ENCODE measurements at places on chromosomes 13 and 19.

GRCh38 chr13:113053376-113053775 is 52.2 kb upstream of the F7 start:
- no peak for DNase-seq

- no peak for DNase-seq
Measured at GRCh38 chr19:53462861-53463260, 4.7 kb upstream of the ZNF813 start.

GRCh38 chr13:43942286-43942685 is 62.6 kb downstream of the LACC1 start:
- no peak for DNase-seq

DNA sequence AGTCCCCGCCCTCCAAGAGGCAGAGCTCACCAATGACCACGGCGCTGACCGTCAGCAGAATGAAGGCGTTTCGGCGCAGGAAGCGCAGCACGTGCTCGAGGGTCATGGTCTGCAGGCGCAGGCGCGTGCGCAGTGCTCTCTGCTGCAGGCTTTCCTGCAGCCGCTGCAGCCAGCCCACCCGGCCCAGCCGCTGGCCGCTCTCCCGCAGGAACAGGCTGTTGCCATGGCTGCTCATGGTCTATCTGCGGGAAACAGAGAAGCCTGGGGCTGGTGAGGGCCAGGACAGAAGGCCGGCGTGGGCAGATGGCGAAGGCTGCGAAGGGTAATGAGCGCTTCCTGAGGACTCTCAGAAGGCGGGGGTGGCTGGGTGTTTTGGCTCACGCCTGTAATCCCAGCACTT is 7.0 kb downstream of the SLC1A6 start:
- no peak for DNase-seq

DNA sequence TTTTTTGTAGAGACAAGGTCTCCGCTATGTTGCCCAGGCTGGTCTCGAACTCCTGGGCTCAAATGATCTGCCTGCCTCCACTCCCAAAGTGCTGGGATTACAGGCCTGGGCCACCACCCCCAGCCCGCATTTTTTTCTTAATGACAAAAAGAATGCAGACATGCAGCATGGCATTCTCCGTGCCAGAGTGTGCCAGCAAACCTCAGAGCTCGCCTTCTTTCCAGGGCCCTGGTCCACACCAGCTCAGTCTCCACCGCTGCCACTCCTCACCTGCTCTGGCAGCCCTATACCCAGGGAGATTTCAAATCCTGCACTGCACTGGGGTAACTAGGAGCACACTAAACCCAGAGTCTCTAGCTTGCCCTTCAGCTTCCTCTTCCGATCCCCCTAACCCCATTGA is 41.7 kb downstream of the ZIC5 start:
- no peak for DNase-seq

DNA sequence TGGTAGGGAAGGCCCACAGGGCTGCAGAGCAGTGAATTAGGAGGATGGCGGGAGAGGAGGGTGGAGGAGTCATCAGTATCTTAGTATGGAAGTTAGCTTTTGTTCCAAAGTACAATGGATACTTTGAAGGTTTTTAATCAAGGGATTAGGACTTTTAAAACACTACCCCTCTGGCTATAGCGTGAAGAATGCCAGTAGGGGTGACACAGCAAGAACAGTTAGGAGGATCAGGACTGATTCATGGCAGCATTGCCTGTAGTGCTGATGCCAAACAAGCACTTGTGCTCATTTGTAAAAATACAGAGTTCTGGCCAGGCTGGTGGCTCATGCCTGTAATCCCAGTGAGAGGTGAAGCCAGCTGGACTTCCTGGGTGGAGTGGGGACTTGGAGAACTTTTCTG is 46.2 kb downstream of the SKA3 start:
- no peak for DNase-seq

DNA sequence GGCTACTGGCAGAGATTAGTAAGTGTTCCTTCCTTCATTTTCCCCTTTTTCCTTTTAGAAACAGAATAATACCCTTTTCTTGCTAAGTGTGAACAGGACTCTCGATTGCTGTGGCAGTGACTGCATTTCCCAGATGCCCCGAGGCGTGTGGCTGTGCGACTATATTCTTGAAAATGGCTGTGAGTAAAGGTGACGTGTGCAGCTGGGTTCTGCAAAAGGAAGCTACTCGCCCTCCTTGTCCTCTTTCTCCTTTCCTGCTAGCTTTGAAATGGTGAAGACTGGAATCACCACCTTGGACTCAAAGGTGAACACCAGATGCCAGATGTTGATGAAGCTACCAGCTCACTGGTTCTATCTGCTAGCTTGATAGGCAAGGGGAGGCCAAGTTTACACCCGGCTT is 121.4 kb downstream of the MIPEP start:
- no peak for DNase-seq

DNA sequence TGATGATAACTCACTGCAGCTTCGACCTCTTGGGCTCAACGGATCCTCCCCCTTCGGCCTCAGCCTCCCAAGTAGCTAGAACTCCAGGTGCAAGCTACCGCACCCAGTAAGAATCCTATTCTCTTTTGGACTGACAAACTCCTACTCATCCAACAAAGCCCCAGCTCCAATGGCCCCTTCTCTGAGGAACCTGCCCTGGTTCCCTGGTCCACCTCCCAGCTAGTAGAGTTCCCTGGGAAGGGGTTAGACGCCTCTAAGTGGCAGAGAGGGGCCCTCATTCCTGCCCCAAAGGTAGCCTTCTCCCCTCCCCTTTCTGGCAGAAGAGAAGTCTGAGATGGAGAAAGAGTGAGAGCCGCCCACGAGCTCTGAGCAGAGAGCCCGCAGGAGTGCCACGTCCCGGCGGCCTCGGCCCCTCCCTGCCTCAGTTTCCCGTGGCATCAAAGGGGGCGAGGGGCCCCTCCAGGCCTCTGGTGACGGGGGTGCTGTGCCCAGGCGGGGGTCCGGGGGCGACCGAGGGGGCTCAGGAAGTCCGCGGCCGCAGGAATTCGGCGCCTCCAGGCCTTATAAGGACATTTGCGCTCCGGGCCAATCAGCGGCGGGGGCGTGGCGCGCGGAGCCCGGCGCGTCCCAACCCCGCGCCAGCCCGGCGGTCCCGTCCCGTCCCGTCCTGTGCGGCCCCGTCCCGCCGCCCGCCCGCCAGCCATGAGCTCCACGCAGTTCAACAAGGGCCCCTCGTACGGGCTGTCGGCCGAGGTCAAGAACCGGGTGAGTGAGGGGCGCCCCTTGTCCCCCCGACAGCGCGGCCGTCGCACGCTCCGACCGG is at the start of gene CNN2:
Gene CNN2, plus strand, starts transcription at position 649 of the 823 bp plus-strand sequence. Its CDS starts 54 bp downstream, at position 703.
- peak; percentile 92 for DNase-seq

DNA sequence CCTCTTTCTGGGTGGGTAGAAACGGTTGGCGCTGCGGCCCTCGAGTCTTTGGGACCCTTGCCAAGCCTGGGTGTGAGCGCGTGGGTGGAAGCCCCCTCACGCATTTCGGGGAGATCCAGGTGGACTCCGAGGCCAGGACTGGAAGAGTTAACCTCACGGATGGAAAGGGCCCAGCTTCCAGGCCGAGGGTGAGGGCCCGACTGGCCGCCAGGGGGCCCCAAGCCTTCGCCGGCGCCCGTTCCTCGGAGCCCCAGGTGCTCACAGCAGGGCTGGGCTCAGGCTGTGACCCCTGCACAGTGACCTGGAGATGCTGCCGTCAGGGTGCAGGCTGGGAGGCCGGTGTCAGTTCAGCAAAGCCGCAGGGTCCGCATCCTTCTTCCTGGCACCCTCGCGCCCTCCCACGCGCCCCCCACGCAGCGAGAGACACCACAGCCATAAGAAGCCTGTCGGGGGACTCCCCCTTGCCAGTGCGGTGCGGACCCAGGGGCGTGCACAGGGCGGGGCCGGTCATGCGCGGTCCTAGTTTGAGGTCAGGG is 34.2 kb upstream of the TMEM255B start:
- peak; percentile 87 for DNase-seq

GRCh38 chr19:46463516-46463915 is 7.8 kb downstream of the PNMA8A start:
- DNase-seq: no peak

DNA sequence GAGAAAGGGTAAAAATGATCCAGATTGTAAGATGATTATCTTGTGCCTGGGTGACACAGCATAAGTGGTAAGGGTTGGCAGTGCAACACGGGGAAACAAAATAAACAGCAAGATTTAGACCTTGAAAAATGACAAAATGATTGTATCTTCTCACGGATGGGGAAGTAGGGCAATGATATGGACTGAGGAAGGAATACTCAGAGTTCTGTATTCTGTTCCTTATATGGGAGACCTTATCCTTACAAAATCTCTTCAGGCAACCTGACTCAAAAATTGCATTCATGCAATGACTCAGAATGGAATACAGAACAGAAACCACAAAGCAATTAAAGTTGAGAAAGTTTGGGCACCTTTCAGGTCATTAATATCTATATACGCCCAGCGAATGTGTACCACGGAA is 149.0 kb downstream of the HS6ST3 start:
- no peak for DNase-seq

DNA sequence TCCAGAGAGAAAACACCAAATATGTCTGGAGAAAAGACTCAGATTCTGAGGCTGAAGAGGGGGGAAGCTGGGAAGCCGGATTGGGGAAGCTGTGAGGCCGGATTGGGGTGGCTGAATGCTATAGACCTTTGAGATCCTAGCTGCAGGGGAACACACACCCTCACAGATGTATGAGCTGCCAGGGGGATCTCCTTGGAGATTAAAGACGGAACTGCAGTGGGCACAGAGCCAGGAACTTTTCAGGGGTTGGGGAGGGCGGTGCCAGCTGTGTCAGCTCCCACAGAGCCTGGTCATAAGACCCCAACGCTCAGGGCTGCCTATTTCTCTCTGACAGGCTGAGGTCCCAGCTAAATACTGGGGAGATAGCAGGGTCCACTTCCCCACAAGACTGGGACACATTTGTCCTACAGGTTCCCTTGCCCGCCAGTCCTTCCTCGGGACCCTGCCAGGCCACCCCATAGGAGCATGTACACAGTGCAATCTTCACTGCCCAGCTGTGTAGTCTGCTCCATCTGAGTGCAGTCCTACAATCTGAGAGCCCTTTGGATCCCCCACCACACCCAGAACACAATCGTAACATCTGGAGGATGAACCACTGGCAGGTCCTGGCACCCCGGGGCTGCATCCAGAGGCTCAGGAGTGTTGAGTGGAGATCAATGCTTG is 1893.9 kb downstream of the PCDH9 start:
- no peak for DNase-seq

- DNase-seq: no peak
Measured at GRCh38 chr19:50162988-50163387, at the start of gene IZUMO2. IZUMO2 (minus strand) TSS chr19:50163281; CDS start chr19:50163194, 87 bp downstream.

DNA sequence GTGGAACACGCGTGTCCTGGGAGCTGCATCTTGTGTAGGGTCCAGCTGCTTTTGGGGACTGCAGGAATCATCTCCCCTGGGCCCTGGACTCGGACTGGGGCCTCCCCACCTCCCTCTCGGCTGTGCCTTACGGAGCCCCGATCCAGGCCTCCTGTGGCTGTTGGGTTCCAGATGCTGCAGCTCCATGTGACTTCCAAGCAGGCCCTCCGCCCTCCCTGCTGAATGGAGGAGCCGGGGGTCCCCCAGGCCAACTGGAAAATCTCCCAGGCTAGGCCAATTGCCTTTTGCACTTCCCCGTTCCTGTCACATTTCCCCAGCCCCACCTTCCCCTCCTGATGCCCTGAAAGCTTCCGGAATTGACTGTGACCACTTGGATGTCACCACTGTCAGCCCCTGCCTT is 6.2 kb upstream of the PGLS start:
- DNase-seq: no peak

- DNase-seq: no peak
Measured at GRCh38 chr19:55581823-55582223, 1.2 kb upstream of the ZNF579 start.

DNA sequence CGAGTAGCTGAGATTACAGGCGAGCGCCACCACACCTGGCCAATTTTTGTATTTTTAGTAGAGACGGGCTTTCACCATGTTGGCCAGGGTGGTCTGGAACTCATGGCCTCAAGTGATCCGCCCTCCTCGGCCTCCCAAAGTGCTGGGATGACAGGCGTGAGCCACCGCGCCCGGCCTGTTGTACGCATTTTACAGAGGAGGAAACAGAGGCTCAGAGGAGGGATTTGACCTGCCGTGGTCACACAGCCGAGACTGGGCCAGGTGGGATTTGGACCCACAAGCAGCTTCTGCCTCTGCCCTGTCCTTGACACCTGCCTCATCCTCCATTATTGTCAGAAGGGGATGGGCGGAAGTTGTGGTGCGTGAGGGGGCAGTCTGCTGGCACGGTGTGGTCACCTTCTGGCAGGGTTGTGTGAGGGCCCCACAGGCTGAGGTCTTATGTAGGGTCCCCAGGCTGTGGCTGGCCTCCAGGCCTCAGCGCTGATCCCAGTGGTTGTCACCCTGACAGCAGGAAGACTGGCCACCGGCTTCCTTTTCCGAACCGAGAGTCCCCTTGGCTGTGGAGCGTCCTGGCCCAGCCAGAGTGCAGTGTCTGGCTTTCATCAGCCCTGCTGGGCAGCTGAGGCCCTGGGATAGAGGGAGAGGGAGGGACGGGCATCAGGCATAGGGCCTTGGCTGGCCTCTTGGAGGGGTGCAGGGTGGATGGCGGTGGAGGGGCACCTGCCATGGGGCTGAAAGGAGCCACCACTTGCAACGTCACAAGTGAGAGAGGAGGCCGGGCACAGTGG is 20.3 kb downstream of the NFIC start:
- DNase-seq: no peak

DNA sequence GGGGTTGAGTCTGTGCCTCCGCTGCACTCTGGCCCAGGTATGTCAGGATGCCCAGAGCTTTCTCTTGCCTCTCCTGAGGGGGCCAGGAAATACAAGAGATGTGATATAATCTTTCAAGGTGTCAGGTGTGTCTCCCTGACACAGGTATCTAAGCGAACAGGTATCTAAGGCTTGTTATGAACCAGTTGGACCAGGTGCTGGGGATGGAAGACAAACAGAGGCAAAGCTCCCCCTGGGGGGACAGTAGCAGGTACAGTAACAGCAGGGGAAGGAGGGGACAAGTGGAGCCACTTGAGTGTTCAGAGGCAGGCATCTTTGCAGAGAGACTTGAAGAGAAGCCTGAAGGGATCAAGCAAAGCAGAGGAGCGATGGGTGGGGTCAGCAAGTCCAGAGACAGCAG is 2.6 kb downstream of the LENG1 start:
- DNase-seq: no peak

GRCh38 chr13:71580614-71581013 is 286.4 kb downstream of the DACH1 start:
- DNase-seq: no peak

GRCh38 chr19:18562086-18562485 is 4.4 kb downstream of the KXD1 start:
- no peak for DNase-seq

DNA sequence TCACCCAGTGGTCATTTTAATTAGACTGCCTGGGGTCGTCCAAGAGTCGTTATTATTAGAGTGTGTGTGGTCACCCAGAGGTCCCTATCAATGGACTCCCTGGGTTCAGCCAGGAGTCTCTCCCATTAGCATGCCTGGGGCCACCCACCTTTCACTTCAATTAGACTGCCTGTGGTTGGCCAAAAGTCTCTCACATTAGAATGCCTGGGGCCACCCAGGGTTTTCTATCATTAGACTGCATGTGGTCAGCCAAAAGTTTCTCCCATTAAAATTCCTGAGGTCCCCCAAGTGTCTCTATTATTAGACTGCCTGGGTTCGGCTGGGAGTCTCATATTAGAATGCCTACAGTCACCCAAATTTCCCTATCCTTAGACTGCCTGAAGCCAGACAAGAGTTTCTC is 1472.6 kb downstream of the UQCRFS1 start:
- DNase-seq: no peak

GRCh38 chr13:108276060-108276459 is 6.5 kb downstream of the TNFSF13B start:
- no peak for DNase-seq

- DNase-seq: no peak
Measured at GRCh38 chr13:73261739-73262216, 203.0 kb downstream of the KLF5 start.
